ENCODE measurements at places on chromosomes 3 and 15.

DNA sequence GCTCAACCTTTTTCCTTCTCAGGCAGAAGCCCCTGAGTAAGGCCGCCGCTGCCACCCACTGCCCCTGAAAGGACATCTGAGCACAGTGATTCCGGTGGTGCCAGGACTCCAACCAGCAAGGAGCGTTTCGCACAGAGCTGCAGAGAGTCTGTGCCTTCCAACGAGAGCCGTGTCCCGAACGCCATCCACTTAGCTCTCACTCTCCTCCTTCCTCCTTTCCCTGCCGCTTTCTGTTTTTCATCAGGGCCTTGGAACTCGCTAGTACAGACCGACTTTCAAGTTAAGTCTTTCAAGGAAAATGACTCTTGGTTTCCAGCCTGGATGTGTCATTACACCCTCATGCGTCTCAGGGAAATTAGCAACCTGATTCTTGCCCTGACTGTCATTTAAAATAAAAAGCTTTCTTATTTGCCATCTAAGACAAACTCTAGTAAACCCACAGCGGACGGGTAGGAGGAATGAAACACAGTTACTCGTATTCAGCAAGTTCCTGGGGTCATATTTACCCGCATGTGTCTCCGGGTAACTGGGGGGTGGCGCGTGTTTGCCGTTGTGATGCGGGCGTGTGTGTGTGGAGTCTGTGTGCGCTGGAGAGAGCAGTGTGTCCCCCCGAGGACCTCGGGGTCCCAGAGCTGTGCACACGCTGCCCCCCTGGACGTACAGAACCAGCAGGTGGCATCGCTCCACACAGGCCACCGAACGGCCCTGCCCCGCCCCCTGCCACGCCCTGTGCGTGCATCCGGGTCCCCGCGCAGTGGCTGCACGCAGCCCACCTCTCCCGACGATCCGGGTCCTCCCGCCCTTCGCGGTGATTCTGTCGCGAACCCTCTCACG, 30.4 kb upstream of the ALDH1A3 start:
- DNase-seq: peak; percentile 56

DNA sequence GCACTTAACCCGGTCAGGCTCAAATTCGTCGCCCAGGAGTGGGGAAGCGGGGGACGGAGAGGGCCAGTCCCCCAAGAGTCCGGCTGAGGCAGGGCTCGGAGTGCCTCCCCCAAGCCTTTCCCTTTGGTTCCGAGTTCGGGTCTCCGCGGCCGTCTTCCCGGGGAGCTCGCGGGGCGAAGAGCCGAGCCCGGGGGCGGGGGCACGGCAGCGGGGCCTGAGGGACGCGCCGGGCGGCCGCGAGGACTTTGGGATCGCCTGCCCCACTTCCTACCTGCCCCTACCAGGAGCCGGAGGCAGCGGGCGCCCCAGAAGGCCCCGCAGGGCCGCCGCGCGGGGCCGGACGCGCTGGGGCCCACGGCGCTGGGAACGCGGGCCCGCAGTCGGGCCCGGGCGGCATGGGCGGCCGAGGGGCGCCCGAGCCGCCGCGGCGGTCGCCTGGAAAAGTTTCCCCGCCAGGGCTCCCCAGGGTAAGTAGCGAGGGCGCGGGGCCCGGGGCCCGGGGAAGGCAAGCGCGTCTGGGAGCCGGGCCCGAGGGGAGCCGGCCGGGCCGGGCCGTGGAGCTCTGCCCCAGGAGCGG, 2.8 kb downstream of the FURIN start:
- peak; percentile 35 for DNase-seq

GRCh38 chr3:134075846-134076245, 46.1 kb upstream of the SLCO2A1 start:
- DNase-seq: no peak

DNA sequence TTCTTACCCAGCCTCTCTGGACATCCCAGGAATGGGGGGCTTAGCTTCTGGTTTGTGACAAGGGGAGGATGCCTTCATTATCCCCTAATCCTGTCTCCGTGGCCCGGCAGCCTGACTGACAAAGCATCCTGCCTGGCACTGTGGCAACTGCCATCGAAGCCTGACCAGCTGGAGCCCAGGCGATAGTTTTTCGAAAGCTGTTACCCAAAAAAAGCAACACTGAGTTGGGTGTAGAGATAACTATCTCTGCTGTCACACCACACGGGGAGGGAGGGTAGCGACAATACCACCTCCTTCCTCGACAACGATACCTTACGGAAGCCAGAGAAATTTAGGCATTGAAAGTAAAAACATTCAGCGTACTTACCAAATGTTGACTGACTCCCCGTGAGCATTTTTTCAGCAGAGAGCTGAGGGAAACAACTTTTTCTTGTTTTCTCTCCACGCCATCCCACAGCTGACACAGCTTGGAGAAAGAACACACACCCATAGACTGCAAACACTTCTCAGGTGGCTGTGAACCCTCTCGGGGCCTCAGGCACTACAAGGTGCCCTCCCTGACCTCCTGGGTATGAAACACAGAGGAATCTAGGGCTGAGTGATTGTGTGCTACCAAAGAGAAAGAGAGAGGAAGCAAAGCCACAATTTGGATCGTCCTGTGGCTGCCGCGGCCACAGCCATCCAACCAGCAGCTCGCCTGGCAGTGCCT, 361.9 kb upstream of the ICE2 start:
- no peak for DNase-seq

DNA sequence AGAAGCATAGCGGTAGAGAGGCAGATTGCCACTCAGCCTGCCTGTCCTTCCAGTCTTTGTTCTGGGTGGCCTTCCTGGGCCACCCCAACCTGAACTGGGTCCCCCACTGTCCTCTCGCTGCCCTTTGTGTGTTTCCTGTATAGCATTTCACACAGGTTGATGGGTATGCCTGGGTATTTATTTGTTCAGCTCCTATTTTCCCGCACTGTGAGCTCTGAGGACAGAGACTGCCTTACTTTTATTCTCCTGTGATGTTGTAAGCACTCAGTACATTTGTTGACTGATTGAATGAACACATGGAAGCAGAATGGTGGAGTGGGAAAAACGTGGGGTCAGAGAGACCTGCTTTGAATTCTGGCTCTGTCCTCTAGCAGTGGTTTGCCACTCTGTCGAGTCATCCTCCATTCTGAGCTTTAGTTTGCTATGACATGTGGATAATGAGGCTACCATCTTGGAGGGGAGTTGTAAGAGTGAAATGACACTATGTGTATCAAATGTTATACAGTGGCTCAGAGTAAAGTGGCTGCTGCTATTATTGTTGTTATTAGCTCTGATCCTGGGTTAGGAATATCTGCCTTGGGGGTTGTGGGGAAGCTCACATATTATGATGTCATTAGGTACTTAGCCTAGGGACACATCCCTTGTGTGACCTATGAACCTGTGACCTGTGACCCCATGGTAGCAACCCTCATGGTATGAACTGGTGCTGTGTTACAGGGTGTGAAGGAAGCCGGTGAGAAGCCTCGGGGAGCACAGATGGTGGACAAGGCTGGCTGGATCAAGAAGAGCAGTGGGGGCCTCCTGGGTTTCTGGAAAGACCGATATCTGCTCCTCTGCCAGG, 6.4 kb downstream of the PLEKHO2 start:
- no peak for DNase-seq

Measured in thyroid gland (tissue), 4 donors.